ENCODE measurements at places on chromosomes 16 and 17. TPM values are rescaled to one million over a fixed set of nuclear protein-coding genes. Genes with fewer than 3 reads are reported as not detected.

Gene FAM20A
- polyA plus RNA-seq = 14.8 TPM

Gene HIGD1B
- polyA plus RNA-seq = 1.2 TPM

Gene DUSP3
- 58.2 TPM for polyA plus RNA-seq

Gene SEPTIN12
- polyA plus RNA-seq = not detected

Gene CCL8
- polyA plus RNA-seq = not detected

Gene TBC1D3E
- polyA plus RNA-seq = not detected

Gene TP53TG3
- polyA plus RNA-seq = not detected

Gene ABCA3
- 7.5 TPM for polyA plus RNA-seq

Gene KRT36
- not detected for polyA plus RNA-seq

Gene GCGR
- 11.1 TPM for polyA plus RNA-seq

Gene TLCD3A
- 27.1 TPM for polyA plus RNA-seq

Gene HOXB1
- 1.0 TPM for polyA plus RNA-seq

Gene GPR179
- 0.12 TPM for polyA plus RNA-seq

Gene CTRB2
- polyA plus RNA-seq = 0.07 TPM

All from renal pelvis (tissue), 12 donors.